ENCODE measurements at places on chromosomes 7 and 10. TPM values are rescaled to one million over a fixed set of nuclear protein-coding genes. Genes with fewer than 3 reads are reported as not detected.

GRCh38 chr10:33227489-33227888, 107.0 kb downstream of the NRP1 start:
- DNase-seq, result no peak

DNA sequence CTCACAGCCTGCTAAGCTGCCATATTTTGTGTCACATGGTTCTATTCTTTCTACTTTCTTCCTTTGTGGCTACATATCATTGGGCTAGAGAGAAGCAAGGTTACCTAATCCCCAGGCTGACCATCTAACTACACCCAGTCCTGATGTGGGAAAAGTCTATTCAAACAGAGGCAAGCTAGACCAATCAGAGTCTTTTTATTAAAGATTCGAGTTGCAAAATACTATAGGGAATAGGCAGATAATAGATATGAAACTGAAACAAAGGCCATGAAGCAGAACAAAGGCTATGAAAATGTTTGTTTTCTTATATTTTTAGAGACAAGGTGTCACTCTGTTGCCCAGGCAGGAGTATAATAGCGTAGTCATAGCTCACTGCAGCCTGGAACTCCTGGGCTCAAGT, 36.7 kb downstream of the MTERF1 start:
- DNase-seq, result no peak

The PIP gene
- not detected for polyA plus RNA-seq

The WEE2 gene
- polyA plus RNA-seq, result not detected

Measured in stomach (tissue), 19 donors.